ENCODE measurements at places on chromosomes 5 and 9. TPM values are rescaled to one million over a fixed set of nuclear protein-coding genes. Genes with fewer than 3 reads are reported as not detected.
A peak's percentile ranks its signal among the peaks of the same experiment; 100 is the strongest.

Gene ZNF474
- not detected for total RNA-seq

Gene SECISBP2
- 35.7 TPM for total RNA-seq

DNA sequence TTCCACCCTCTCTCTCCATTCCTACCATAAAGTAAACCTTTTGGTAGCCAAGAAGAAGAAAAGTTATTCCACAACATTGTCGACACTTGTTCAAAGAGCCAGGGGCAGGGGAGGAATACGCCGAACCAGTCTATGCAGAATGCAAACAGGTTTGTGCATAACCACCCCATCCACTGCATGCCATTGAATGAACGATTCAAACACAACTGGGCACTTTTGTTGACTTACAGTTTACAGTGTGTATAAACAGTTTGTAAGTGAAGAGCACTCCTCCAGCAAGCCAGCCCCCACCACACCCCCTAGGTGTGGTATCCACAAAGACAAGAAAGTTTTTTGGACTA lies 6.8 kb upstream of the S1PR3 start:
- H3K4me3 ChIP-seq, result no peak overlapping the region
- no peaks in the 10 kb centered on the region for H3K36me3 ChIP-seq
- no peak for DNase-seq
- peaks cover 10% of the 10 kb centered on the region for H3K4me1 ChIP-seq
- no peak overlapping the region for H3K27ac ChIP-seq

Gene EQTN
- total RNA-seq, result not detected

Gene IL5
- 2.6 TPM for total RNA-seq

DNA sequence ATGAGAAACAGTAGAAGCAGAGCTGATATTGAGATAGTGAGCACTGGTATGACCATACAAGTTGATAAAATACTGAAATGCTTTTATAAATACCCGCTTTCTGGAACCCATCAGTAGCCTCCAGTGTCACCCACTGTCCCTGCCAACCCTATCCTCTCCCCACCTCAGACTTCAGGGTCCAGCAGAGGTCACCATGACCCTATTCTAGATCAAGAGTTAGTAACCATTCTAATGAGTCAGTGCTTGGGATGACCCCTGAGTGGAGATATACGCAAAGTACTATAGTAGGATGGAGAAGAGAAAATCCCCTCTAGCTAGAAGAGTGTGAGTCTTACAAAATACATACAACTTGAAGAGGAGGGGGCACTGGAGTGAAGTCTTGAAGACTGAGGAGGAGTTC lies 297.9 kb upstream of the BRINP1 start:
- no peak for DNase-seq
- H3K36me3 ChIP-seq, result no peaks in the 10 kb centered on the region
- no peaks in the 10 kb centered on the region for H3K4me1 ChIP-seq
- no peak overlapping the region for H3K27ac ChIP-seq
- no peak overlapping the region for H3K4me3 ChIP-seq
- H3K27me3 ChIP-seq, result no peaks in the 10 kb centered on the region

Gene FLT4
- 0.38 TPM for total RNA-seq

DNA sequence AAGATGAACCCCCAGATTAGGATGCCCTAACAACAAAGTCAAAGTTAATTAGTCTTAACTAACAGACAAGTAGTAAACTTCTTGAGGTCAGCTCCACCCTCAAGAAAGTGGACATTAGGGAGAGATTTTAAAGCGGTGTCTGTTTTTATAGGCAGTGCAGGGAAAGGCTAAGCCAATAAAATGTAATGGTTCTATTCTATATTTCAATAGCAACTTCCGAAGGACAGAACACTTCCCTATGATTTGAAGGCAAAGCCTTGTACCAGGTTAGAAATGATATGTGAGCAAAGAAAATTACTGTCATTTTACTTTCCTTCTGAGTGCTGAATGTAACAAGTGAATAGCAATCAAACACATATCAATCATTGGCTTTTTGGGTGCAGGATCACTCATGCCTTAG lies 455.2 kb downstream of the ISL1 start:
- no peaks in the 10 kb centered on the region for H3K36me3 ChIP-seq
- H3K27me3 ChIP-seq, result no peaks in the 10 kb centered on the region
- no peak for DNase-seq
- H3K4me1 ChIP-seq, result no peaks in the 10 kb centered on the region

DNA sequence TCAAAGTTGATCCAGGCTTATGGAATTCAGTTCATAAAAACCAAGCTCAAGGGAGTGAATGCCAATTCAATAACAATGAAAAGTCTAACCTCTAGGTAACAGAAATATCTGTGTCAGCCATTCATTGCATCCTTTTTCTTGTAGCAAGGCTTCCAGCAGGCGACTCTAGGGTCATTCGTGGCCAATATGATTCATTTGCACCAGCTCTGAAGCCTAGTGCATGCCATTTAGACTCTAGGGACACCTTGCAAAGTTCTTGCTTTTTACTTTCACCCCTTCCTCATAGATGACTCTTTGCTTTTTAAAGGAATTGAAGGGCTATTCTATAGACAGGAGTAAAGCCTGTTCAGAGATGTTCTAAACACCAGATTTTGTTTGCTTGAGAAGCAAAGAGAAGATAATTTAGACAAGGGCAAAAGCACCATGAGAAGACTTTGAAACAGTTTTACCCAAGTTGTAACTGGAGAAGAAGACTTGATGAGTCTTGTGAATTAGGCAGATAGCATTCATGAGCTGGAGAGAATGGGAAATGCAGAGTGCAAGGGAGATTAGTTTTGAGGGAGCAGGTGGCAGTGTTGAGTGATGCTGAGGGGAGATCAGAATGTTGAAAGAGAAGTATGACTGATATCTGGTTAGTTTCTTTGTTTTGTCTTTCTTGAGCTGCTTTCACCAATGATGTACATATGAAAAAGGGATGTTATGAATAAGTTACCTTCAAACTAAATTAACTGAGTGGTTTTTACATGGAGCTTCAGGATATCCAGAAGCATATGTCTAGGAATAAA lies 94.5 kb downstream of the F2RL2 start:
- no peak for DNase-seq
- no peak overlapping the region for H3K27ac ChIP-seq
- H3K4me1 ChIP-seq, result peaks cover 56% of the 10 kb centered on the region
- no peaks in the 10 kb centered on the region for H3K27me3 ChIP-seq
- H3K36me3 ChIP-seq, result peaks cover 17% of the 10 kb centered on the region

DNA sequence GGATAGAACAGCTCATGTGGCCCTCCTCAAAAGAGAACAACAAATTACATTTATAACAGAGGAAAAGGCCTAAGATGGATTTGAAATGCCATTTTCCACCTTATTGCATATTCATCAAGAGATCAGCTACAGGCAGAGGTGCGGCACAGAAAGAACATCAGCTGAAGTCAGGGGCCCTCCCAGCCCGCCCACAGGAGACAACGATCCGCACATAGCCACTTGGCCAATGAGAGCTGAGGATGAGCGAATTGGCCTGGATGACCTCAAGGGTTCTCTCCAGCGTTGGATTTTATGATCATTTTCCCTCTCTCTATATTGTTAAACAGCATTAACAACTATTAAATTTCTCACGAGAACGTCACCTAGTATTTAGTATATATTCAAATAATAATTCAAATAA lies 97.6 kb downstream of the GNAQ start:
- H3K36me3 ChIP-seq, result peaks cover 15% of the 10 kb centered on the region
- H3K27ac ChIP-seq, result no peak overlapping the region
- H3K4me1 ChIP-seq, result peaks cover 9% of the 10 kb centered on the region
- H3K4me3 ChIP-seq, result no peak overlapping the region
- no peak for DNase-seq

Gene GABBR2
- total RNA-seq, result not detected

GRCh38 chr9:83434254-83434653 lies 103.9 kb downstream of the FRMD3 start:
- H3K27ac ChIP-seq, result no peak overlapping the region
- DNase-seq, result no peak
- H3K4me1 ChIP-seq, result no peaks in the 10 kb centered on the region
- H3K36me3 ChIP-seq, result no peaks in the 10 kb centered on the region
- H3K27me3 ChIP-seq, result peaks cover 1% of the 10 kb centered on the region

GRCh38 chr9:31124389-31124788 lies 1260.1 kb upstream of the ACO1 start:
- no peak overlapping the region for H3K27ac ChIP-seq
- no peaks in the 10 kb centered on the region for H3K36me3 ChIP-seq
- no peaks in the 10 kb centered on the region for H3K27me3 ChIP-seq
- DNase-seq, result no peak
- H3K4me1 ChIP-seq, result no peaks in the 10 kb centered on the region

DNA sequence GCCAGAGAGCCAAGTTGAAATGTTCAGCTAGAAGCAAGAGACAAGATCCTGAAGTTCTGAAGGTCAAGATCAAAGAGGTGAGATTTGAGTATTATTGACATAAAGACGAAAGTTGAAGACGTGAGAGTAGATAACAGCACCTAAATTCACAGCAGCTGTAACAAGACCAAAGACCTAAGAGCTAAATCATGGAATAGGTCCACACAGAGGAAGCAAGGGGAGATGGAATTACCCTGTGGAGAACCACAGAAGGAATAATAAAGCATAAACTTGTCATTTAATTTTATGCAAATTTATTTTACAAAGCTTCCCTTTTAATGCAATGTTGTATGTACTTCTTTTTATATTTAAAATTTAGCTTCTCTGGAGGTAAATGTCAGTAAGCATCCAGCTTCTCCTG lies 523.7 kb downstream of the NR2F1-AS1 start:
- no peaks in the 10 kb centered on the region for H3K27me3 ChIP-seq
- H3K36me3 ChIP-seq, result no peaks in the 10 kb centered on the region
- H3K27ac ChIP-seq, result no peak overlapping the region
- DNase-seq, result no peak
- no peak overlapping the region for H3K4me3 ChIP-seq

- no peak overlapping the region for H3K4me3 ChIP-seq
- H3K27me3 ChIP-seq, result peaks cover 3% of the 10 kb centered on the region
- no peaks in the 10 kb centered on the region for H3K4me1 ChIP-seq
- H3K36me3 ChIP-seq, result no peaks in the 10 kb centered on the region
- H3K27ac ChIP-seq, result no peak overlapping the region
- DNase-seq, result no peak
These were observed 16.3 kb downstream of the FABP6 start for GRCh38 chr5:160245506-160246086.

Gene EIF4EBP3
- total RNA-seq, result 11.6 TPM

Gene PRDM9
- not detected for total RNA-seq

Gene GRM6
- not detected for total RNA-seq

GRCh38 chr5:6950250-6950649 lies 237.0 kb downstream of the TENT4A start:
- no peaks in the 10 kb centered on the region for H3K36me3 ChIP-seq
- DNase-seq, result no peak
- no peak overlapping the region for H3K27ac ChIP-seq

- no peak for DNase-seq
- no peaks in the 10 kb centered on the region for H3K36me3 ChIP-seq
- H3K27ac ChIP-seq, result no peak overlapping the region
These were observed 94.3 kb upstream of the MAMDC2 start for GRCh38 chr9:69949396-69949795.

Gene ABO
- 0.20 TPM for total RNA-seq

Gene SLC34A1
- 1.4 TPM for total RNA-seq

GRCh38 chr9:112028242-112029221 lies 131.9 kb downstream of the UGCG start:
- H3K27me3 ChIP-seq, result peaks cover 10% of the 10 kb centered on the region
- peaks cover 36% of the 10 kb centered on the region for H3K36me3 ChIP-seq
- DNase-seq, result peak; percentile 41
- H3K27ac ChIP-seq, result peak overlapping the region; percentile 53
- peaks cover 46% of the 10 kb centered on the region for H3K4me1 ChIP-seq

GRCh38 chr5:169112016-169112415 lies 188.9 kb downstream of the SLIT3 start:
- H3K27me3 ChIP-seq, result no peaks in the 10 kb centered on the region
- DNase-seq, result no peak
- H3K4me3 ChIP-seq, result no peak overlapping the region
- no peaks in the 10 kb centered on the region for H3K36me3 ChIP-seq
- no peaks in the 10 kb centered on the region for H3K4me1 ChIP-seq

DNA sequence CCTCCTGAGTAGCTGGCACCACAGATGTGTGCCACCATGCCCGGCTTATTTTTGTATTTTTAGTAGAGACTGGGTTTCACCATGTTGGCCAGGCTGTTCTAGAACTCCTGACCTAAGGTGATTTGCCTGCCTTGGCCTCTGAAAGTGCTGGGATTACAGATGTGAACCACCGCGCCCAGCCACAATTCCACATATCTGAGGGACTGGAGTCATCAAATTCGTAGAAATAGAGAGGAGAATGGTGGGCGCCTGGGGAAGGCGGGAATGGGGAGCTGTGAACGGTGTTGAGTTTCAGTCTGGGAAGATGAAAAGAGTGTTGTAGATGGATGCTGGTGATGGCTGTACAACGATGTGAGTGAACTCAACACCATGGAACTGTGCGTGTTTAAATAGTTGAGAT lies 1.9 kb upstream of the ABO start:
- peaks cover 39% of the 10 kb centered on the region for H3K27me3 ChIP-seq
- H3K4me3 ChIP-seq, result no peak overlapping the region
- DNase-seq, result no peak

Gene CTNND2
- not detected for total RNA-seq

Gene TMED9
- 135 TPM for total RNA-seq

Gene C5orf58
- total RNA-seq, result not detected

- no peaks in the 10 kb centered on the region for H3K27me3 ChIP-seq
- no peaks in the 10 kb centered on the region for H3K4me1 ChIP-seq
- no peaks in the 10 kb centered on the region for H3K36me3 ChIP-seq
- H3K4me3 ChIP-seq, result no peak overlapping the region
- DNase-seq, result no peak
These were observed 8.4 kb downstream of the MYMK start for GRCh38 chr9:133516256-133516960.

DNA sequence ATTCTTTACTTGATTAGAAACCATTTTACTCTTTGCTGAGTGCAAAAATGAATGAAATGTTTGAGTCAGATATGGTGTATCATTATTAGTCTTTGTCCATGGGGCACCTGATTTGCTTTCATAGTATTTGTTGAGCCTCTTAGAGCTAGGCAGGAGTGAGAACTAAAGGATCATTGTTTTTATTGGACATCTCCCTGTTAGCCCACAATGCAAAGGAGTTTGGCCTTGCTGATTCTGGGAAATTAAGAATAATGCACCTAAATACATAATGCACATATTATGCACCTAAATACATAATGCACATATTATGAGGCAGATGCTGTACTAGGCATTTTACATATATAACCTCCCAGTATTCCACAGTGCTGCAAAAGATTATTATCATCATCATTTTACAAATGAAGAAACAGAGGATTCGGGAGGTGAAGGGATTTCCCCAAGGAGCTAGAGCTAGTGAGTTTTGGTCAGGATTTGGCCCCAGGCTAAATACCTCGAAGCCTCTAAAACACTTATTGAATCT lies 113.0 kb upstream of the LIFR start:
- H3K4me3 ChIP-seq, result no peak overlapping the region
- no peak overlapping the region for H3K27ac ChIP-seq
- no peak for DNase-seq
- no peaks in the 10 kb centered on the region for H3K36me3 ChIP-seq
- H3K4me1 ChIP-seq, result no peaks in the 10 kb centered on the region

- no peak overlapping the region for H3K27ac ChIP-seq
- no peak overlapping the region for H3K4me3 ChIP-seq
These were observed 9.9 kb downstream of the PRUNE2 start for GRCh38 chr9:76896035-76896434.

Gene PCDHB3
- total RNA-seq, result not detected

GRCh38 chr5:177103523-177104253 lies 17.0 kb downstream of the FGFR4 start:
- H3K4me3 ChIP-seq, result no peak overlapping the region
- H3K27ac ChIP-seq, result no peak overlapping the region
- no peaks in the 10 kb centered on the region for H3K4me1 ChIP-seq
- no peaks in the 10 kb centered on the region for H3K36me3 ChIP-seq
- H3K27me3 ChIP-seq, result peaks cover 9% of the 10 kb centered on the region

- no peak for DNase-seq
- H3K27me3 ChIP-seq, result peaks cover 25% of the 10 kb centered on the region
- no peaks in the 10 kb centered on the region for H3K36me3 ChIP-seq
- H3K4me3 ChIP-seq, result no peak overlapping the region
- no peak overlapping the region for H3K27ac ChIP-seq
- peaks cover 10% of the 10 kb centered on the region for H3K4me1 ChIP-seq
These were observed 32.6 kb upstream of the TTLL11 start for GRCh38 chr9:122125509-122126330.

Gene RPL35
- 1,297 TPM for total RNA-seq

Gene SVEP1
- total RNA-seq, result not detected

Measured in activated CD4-positive, alpha-beta memory T cell treated with anti-CD3 and anti-CD28 coated beads, Interleukin-2, amount 10 ng/mL, durations not matched to agents 7 days and 5 days (primary cell).